Ascending aorta (tissue), 2 donors: ENCODE measurements at places on chromosomes 5 and 9.

DNA sequence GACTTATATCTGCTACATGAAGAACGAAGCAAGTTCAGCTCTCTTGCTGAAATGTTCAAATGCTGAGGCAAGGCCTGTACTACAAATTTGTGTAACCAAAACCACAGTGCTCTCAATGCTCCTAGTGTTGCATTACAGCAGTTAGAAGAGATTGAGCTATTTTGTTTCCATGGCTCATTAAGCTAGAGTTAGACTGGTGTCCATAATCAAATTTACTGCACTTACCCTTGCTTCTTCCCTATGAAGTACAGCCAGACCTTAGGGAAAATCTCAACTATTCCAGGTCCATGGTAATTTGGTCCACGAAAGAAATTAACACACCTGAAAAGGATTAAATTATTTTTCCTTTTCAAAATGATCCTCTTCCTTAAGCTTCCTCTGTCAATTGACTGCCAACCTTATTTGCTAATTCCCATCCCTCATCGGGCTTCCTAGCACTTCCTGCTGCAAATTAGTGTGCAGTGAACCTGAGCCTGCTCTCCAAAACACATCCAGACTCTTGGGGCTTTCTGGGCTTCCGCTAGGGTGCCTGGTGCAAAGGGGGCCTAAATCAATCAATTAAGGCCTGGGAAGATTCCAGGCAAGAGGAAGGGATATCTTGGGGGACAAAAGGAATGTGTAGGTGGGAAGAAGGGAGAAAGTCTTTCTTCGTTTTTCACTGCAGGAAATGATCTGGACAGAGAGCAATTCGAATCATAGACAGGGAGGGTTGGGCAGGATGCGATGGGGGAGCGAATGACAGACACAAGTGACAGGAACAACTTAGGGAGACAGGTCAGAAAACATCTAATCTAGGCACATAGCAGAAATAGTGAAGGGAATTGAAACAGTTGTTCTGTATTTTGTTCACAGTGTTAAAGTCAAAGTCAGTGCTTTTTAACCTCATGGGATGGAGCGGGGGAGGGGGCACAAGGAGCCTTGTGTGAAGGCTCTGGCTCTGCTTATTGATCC, 542.4 kb downstream of the RAB3C start:
- DNase-seq = no peak

DNA sequence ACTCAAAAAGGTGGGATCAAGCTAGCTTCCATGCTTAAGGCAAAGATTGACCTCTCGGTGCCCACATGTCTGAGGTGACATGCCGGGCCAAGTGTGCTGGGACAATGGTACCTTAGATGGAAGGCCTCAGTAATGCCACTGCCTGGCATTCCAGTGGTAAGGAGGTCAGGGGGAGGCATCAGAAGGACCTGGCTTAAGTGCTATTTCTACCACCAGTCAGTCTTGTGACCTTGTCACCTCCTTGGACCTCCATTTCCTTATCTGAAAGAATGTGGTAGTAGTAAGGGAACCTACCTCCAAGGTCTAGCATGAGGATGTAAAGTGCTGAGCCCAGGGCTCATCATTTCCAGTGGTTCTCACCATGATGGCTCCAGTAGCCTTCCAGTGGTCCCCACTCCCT, 8.9 kb downstream of the C5orf52 start:
- no peak for DNase-seq

GRCh38 chr5:144549580-144549979, 378.9 kb downstream of the KCTD16 start:
- DNase-seq = no peak

GRCh38 chr5:158802941-158803341, 296.8 kb downstream of the EBF1 start:
- DNase-seq = no peak

- no peak for DNase-seq
These were observed 132.2 kb downstream of the ARL15 start for GRCh38 chr5:54178207-54178606.

- no peak for DNase-seq
These were observed 789.4 kb downstream of the CDH12 start for GRCh38 chr5:22063717-22064116.

- no peak for DNase-seq
These were observed 116.0 kb downstream of the MACIR start for GRCh38 chr5:103374473-103374963.

DNA sequence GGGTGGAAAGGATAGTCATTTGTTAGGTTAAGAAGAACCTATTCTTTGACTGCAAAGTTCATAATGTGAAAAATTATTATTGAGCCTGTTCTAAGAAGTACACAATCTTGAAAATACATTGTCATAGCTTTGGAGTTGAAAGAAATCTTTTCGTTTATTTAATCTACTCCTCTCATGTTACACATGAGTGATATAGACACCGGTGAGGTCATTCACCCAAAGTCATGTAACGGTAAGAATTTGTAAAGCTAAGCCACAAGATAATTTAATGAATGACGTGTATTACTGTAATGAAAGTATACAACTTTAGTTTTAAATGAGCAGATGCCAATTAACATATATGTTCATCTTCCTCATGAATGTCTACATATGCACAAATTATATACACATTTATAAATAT, 284.1 kb upstream of the PDE4D start:
- no peak for DNase-seq

- DNase-seq = no peak
These were observed 292.4 kb downstream of the TRIM32 start for GRCh38 chr9:116979456-116979855.

GRCh38 chr5:160641405-160641804, 210.6 kb downstream of the ATP10B start:
- DNase-seq = no peak
